Stimulated activated CD8-positive, alpha-beta memory T cell treated with anti-CD3 and anti-CD28 coated beads, Interleukin-2, amount 100 ng/mL, for 1 hour (primary cell): ENCODE measurements at places on chromosomes 6 and 20.

GRCh38 chr20:57811374-57812020 lies 101.7 kb upstream of the PMEPA1 start:
- DNase-seq, result no peak

DNA sequence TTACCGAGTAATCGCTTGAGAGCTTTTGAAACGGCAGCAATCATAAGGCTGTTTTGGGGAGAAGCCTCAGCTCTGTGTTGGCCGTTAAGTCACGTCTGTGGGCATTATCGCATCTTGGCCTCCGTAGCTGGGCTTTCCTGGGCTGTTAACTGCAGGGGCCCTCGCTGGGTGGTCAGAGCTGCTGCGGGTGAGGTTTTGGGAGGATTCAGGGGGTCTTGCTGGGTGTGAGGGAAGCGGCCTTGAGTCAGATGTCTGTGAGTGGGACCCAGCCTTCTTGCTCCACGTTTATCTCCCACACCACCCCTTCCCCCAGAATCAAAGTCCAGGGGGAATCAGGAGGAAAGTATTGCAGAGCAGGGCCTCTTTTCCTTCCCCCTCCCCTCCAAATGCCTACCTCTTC lies 3.2 kb upstream of the APCDD1L start:
- no peak for DNase-seq

GRCh38 chr6:37804586-37804985 lies 14.9 kb upstream of the ZFAND3 start:
- DNase-seq, result no peak

DNA sequence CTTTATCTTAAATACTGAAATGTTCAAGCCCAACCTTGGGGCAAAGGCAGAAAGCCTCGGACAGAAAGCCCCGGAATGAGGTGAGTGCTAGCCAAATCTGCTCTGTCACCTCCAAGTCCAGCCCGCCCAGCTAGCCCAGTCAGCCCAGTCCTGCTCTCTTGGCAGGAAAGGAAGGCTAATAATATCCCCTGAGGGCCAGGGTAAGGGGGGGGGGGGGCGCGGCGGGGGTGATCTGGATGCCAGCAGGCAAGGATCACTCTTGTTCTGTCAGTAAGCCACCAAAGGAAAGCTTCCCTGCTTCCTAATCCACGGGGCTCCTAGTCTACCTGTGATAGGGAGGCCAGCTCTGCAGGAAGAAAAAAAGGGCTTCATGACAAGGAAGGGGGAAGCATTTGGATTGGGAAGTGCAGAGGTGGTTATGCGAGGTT lies 1.1 kb downstream of the NDRG3 start:
- DNase-seq, result no peak

GRCh38 chr20:52446421-52447224 lies 255.0 kb upstream of the ZFP64 start:
- DNase-seq, result no peak

DNA sequence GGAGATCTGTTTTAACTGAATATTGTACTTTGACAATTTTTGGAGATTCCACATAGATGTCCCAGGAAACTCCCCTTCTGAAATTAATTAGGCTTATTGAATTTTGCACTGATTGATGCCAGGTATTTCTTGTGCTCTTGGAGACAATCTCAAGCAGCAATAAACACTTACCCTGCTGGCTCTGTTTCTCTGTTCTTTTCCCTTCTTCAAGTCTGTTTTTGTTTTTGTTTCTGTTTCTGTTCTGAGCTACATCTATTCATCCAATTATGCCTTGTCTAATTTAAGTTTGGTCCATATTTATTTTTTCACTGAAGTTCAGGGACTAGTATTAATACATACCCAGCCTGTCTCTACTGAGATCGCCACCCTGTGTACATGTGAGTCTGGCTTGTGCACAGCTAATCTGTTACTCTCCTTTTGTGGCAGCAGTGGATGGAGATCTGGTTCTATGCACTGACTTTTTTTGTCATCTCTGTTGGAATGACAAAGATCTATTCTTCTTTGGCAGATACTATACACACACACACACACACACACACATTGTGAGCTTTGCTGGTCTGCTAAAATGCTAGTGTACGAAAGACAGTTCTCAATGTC lies 51.9 kb downstream of the IL22RA2 start:
- no peak for DNase-seq

DNA sequence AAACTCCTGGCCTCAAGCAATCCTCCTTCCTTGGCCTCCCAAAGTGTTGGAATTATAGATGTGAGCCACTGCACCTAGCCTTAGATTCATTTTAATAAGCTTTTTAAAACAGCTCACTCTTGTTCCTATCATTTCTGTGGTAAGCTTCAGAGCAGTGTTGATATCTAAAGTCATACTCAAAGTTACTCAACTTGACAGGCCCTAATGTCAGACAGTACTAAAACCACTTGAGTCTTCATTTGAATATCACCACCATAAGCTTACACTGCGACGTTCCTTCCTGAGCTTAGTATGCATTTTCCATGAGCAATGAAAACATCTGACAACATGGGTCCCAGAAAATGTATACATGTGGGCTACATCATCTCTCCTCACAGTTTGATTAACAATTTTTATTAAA lies 6.0 kb downstream of the FUCA2 start:
- no peak for DNase-seq

GRCh38 chr20:24823989-24824693 lies 124.9 kb upstream of the CST7 start:
- DNase-seq, result no peak

GRCh38 chr6:8664700-8665099 lies 229.4 kb upstream of the SLC35B3 start:
- no peak for DNase-seq

DNA sequence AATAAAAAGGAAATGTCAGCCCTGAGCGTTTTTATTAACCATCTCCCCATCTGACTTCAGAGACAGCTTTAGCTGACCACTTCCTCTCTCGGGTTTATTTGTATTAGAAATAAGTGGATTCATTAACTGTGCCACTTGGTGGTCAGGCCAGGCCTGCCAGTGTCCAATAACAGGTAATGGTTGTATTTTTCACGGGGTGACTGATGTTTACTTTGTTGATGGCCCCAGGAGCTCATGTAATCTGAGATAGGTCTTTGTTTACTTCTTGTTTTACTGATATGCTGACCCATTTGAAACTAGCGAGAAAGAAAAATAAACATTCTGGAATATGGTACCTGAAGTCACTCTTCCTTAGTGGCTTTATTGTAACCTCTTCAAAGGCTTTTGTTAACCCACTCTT lies 504.3 kb upstream of the SLC35B3 start:
- no peak for DNase-seq

- no peak for DNase-seq
Observed at GRCh38 chr20:38602185-38602581, 574 bp downstream of the ARHGAP40 start.

DNA sequence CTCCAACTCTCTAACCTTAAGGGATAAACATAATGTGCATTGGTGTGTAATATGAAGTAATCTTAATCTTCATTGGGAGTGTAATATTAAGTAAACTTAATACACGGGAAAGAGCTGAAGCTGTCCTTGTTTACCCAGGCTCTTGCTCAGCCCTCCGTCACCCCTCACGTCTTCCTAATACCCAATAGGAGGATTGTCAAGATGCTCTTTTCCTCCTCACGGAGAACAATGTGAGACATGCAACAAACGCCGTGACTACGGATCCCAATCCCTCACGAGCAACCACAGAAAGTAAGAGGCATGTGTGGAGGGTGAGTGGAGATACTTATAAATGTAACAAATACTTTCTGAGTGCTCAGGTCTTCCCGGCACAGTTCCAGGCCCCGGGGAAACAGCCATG lies 11.0 kb downstream of the KIF16B start:
- no peak for DNase-seq

- DNase-seq, result no peak
Observed at GRCh38 chr6:124671324-124671723, 290.9 kb upstream of the RNF217 start.

DNA sequence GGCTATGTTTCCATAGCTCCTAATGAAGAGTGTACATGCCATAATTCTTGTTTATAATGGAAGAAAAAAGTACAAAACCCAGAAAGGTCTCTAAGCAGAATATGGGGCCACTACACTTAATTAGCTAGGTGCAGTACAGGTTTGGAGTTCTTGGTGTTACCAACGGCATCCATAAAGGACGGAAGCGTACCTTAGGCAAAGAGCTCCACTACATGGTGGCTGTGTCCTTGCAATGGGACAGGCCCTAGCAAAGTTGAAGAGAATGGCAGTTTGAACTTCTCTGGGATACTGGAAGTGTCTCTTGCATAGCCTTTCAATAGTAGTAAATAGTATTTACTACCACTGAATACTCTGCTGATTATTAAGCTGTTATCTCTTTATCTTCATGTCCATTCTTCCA lies 371.7 kb upstream of the MMS22L start:
- no peak for DNase-seq

DNA sequence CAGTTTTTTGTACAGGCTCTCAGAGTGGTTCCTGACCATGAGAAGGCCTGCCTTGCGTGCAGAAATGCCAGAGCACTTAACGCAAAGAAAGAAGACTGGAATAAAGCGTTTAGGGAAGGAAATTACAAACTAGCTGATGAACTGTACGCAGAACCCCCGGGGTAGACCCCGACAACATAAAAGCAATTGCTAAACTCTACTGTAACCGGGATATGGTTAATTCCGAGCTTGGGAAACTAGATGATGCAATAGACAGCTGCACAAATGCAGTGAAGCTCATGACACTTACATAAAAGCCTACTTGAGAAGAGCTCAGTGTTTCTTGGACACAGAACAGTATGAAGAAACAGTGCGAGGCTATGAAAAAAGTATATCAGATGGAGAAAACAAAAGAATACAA lies 35.7 kb downstream of the CITED2 start:
- DNase-seq, result no peak

- DNase-seq, result no peak
Observed at GRCh38 chr6:26173836-26174145, 86.6 kb downstream of the HFE start.

GRCh38 chr6:143872201-143872600 lies 7.9 kb downstream of the ZC2HC1B start:
- DNase-seq, result no peak

DNA sequence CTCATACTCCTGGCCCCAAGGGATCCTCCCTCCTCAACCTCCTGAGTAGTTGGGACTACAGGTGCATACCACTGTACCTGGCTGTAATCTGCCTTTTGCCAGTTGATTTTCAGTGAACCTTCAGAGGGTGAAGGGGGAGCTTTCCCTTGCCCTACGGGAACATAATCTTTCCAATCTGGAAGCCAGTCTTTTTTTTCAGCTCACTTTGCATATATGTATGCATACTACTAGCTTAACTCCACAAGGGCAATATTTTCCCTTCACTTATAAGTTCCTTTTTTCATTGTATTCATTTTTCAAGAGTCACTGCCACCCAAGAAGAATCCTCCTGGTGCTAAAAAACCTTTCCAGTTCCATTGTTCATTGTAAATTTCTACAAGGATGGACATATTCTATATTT lies 53.4 kb upstream of the GCM1 start:
- DNase-seq, result no peak

GRCh38 chr6:98514796-98515195 lies 319.6 kb upstream of the POU3F2 start:
- DNase-seq, result no peak

DNA sequence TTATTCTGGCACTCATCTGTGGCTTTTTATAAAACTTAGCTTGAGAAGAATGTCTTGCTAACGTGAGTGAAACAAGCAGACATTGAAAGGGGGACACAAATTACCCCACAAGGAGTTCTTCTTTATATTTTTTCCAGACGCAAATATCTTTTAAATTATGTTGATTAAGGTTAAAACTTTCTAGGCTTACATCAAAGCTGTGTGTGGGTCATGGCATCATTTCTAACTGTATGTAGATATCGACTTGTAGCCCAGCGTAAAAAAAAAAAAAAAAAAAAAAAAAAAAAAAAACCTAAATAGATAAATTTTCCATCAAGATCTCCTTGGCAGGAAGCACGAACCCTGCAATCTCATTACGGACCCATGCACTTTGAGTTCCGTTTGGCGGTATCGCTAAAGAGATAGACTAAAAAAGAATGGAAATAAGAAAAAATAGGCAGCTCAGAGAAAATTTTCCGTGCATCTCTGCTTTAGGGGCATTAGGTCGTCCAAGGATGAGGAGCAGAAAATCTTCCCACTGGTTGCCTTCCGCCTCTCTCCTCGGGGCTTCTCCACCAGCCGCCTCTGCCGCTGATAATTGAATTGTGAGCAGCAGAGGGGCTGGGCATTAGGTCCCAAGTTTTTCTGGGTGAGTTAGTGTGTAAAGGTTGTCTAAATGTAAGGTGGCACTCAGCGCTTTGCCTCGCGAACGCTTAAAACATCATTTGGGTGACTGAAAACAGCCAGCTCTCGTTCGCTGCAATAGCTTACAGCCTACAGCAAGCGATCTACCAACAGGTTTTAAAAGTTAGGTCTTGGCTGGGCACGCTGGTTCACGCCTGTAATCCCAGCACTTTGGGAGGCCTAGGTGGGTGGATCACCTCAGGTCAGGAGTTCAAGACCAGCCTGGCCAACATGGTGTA lies 194.0 kb downstream of the TRIM27 start:
- DNase-seq, result no peak

DNA sequence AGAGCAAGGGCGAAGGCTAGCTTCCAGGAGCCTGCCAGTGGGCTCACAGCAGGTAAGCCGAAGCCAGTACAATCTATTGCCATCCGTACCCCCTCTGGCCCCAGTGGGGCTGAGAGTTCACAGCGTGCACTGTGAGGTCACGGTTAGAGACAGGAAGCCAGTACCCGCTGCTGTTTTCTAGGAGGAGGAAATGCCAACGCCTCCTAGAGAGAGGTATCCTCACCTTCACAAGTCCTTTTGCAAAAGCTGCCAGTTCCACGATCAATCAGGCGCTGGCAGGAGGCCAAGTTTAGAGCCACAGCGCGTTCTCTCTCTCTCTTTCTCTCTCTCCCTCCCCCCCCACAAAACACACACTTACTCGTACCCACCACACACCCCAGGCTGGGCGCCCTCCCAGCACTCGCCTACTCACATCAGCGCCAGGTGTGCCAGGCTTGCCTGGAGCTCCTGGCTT lies 22.5 kb downstream of the COL9A1 start:
- DNase-seq, result no peak

DNA sequence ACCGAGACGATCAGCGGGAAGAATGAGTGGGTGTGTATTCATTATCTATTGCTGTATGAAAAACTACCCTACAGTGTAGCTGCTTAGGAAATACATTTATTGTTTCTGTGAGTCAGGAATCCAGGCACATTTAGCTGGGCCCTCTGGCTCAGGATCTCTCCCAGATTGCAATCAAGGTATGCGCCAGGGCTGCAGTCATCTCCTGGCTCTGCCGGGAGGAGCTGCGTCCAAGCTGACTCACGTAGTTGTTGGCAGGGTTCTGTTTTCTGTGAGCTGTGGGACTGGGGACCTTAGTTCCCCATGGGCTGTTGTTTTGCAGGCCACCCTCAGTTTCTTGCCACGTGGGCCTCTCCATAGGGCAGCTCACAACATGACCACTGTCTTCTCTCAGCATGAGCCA lies 68.2 kb upstream of the FUCA2 start:
- DNase-seq, result no peak

DNA sequence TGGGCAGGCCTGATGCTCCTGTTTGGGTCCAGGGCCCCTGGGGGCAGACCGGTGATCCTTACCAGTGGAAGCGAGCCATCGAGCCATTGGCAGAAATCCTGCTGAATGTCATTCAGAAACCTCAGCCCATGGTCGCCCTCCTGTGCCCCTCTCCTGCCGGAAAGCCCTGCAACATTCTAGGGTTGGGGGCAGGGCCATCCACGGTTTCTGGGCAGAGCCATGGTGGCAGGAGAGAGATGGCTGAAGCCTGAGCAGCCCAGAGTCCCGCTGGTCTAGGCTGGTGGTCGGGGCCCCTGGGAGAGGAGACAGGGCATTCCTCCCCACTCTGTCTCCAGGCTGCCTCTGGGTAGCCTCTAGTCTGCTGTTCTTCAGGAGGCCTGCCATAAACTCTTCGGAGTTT lies 19.6 kb upstream of the CHMP4B start:
- DNase-seq, result no peak

GRCh38 chr6:87789198-87789899 lies 87.3 kb upstream of the AKIRIN2 start:
- DNase-seq, result no peak
